Posterior cingulate gyrus (tissue), 11 donors: ENCODE measurements at places on chromosomes 6 and 20.

DNA sequence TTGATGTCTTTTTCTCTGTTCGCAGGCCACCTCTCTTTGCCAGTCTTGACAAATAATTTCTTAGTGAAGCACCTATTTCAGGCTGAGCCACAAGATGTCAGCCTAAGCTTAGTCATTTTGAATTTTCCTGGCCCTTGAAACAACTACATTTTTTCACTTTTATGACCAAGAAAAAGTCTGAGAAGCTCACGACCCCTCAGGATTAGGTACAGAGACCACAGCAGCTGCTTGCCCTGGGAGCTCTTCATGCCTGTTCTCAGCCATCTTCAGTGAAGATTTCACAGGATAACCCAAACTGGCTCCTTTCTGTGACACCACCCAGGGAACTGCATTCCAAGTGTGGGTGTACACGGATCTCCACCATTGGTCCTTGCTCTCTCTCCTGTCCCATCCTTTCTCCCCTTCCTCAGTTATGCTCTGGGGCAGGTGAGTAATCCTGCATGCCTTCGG, 38.4 kb upstream of the SPTLC3 start:
- DNase-seq = no peak

GRCh38 chr6:154705471-154706113, 27.6 kb upstream of the SCAF8 start:
- DNase-seq = no peak

GRCh38 chr20:58810116-58810878, 40.4 kb downstream of the GNAS-AS1 start:
- no peak for DNase-seq

- no peak for DNase-seq
These were observed 11.5 kb upstream of the MEP1A start for GRCh38 chr6:46781478-46782378.

GRCh38 chr6:169895926-169896761, 144.7 kb downstream of the ERMARD start:
- DNase-seq = no peak

DNA sequence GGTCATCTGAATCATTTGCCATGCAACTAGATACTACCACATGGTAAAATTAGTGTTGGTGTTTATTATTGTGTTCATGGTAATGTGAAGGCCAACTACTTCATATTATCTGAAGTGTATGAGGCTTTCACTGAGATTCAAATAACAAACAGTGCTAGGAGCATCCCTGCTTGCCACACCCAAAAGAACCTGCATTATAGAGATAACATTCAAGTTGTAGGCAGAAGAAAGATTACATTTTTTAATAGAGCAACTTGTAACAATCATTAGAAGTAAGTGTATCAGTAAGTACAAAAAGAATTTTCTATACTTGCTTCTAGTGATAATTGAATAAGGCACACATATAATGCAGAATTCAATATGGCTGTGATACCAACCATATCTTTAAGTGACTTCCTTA, 49.8 kb downstream of the BCKDHB start:
- no peak for DNase-seq

- no peak for DNase-seq
These were observed 34.3 kb upstream of the RNF144B start for GRCh38 chr6:18352842-18353241.

DNA sequence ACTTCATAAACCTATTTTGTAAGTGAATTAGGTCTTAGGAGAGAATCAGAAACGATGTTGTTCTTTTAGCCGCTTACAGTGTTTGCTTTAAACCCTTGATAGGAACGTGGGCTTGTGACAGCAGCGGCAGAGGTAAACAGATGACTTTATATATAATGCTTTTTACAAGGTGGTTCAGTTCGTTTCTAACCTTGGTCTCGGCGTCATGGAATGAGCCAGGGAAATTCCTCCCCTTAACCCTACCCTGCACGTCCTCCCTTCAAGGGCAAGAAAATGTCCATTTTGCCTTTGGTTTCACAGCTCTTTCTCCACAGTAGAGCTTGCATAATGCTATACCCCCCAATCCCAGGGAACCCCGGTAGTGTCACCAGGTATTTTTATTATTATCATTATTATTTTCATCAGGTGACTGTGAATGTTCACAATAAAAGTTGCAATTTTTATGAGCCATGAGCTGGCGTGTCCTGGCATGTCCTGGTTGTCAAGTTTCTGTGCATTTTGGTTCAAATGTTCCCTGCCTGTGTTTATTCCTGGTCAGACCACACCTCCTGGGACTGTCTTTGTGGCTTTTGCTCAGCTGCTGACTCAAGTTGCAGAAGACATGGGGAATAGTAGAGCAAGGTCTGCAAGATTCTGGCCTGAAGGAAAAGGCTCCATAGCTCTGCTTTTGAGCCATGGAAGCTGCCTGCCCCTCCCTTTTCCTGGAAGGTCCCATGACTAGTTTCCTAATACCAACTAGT, 112.8 kb upstream of the BMP2 start:
- DNase-seq = no peak

GRCh38 chr20:44592366-44592765, 10.0 kb downstream of the PKIG start:
- DNase-seq = no peak

DNA sequence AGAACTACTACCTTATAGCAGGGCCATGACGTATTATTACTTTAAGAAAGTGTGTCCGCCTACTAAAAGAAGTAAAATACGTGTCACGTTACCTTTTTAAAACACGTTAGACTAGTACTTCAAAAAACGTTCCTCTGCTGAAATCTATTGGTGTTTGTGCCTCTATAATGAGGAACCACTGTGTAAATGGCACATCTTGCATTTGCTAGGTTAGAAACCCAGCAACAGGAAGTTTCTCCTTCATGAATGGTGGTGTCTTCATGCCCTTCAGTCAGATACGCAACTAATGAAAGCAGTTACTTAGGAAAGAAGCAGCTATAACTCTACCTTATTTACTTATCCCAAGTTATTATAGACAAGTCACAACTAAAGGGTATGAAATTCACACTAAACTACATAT, 343.5 kb downstream of the RNGTT start:
- no peak for DNase-seq

DNA sequence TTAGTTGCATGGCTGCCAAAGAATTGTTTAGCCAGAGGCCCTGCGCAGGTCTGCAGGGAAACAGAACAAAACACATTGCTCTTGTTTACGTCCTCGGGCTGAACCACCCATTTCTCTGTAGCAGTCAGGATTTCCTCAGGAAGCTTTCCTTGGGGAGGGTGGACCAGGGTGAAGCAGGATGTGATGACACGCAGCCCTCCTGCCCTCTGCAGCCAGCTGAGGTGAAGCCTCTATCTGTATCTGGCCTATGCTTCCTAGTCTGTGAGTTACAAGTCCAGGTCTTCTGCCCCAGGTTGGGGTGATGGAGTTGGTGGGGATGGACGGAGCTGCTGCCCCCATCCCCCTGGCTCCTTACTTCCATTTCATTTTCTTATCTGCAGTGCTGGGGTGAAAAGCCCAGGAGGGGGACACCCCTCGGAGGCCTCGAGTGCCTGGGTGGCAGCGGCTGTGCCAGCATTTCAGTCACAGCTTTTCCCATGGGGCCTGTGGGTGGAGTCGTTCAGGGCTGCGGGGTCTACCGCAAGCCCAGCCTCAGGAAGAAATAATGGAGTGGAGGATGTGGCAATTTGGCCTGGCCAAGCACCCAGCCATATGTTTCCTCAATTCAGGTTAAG, 24.9 kb downstream of the SASH1 start:
- DNase-seq = no peak

DNA sequence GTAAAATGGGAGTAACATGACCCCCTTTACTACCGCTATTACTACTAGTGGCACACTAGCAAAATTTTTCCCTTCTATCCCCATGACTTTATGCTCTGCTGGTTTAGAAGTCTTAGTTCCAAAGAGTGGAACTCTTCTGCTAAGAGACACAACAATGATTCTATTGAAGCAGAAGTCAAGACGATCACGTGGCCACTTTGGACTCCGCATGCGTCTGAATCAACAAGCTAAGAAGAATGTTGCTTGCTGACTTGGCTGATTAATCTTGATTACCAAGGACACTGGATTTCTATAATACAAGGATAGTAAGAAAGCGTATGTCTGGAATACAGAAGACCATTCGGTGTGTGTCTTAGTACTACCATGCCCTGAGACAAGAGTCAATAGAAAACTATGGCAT, 244.7 kb upstream of the BTBD3 start:
- DNase-seq = no peak

DNA sequence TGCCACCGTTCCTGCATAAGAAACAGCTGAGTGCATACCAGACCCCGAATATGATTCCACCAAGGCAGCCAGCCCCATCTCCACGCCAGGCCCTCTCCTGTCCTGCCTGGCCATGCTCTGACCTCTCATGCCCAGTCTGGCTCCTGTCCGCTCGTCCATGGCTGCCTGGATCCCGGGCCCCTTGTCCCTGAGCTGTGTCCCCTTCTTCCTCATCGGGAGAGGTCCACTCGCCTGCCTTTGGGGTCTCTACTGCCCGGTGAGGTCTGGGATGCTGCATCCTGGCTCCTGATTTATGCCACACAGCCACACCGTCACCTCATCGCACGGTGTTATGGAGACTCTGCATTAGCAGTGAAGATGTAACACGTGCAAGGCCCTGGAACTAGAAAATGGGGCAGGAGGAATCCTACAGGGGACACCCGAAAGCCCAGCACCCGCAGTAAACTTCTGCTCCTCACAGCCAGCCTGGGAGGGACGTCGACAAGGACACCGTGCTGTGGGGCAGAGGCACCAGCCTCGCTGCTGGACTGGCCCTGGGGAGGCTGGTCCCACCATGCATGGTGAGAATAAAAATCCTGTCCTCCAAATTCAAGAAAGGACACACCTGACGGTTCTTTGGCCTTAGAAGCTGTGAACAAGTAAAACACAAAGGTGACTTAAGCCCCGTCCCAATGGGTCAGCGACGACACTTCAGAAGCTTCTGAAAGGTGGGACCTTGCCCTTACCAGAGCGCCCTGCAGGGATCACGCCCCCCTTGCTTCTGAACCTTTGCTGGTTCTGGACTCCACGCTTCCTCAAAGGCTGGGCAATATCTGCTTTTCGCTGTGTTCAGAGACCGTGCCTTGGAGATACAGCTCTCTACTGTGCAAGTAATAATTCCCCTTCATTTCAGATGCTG, 103.0 kb downstream of the DLL1 start:
- no peak for DNase-seq

GRCh38 chr6:140708441-140708840, 1334.0 kb upstream of the CITED2 start:
- DNase-seq = no peak

GRCh38 chr6:154395316-154395715, 38.7 kb upstream of the IPCEF1 start:
- DNase-seq = no peak
